NCI-H1436 (cell line): ENCODE measurements at places on chromosomes 6 and 20.

DNA sequence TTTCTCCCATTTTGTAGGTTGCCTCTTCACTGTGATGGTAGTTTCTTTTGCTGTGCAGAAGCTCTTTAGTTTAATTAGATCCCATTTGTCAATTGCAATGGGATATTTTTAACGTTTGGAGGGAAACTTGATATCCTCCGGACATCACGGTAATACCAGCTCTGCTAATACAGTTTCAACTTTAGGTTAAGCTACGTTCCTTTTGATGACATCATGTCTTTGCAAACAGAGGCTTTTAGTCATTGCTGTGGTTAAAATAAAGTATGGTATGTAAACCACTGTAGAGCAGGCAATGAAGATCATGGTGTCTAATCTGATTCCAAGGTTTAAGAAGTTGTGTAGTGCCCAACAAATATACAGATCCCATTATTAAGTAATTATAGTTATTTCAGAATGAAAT is 168.0 kb upstream of the CHD6 start:
- DNase-seq: no peak

DNA sequence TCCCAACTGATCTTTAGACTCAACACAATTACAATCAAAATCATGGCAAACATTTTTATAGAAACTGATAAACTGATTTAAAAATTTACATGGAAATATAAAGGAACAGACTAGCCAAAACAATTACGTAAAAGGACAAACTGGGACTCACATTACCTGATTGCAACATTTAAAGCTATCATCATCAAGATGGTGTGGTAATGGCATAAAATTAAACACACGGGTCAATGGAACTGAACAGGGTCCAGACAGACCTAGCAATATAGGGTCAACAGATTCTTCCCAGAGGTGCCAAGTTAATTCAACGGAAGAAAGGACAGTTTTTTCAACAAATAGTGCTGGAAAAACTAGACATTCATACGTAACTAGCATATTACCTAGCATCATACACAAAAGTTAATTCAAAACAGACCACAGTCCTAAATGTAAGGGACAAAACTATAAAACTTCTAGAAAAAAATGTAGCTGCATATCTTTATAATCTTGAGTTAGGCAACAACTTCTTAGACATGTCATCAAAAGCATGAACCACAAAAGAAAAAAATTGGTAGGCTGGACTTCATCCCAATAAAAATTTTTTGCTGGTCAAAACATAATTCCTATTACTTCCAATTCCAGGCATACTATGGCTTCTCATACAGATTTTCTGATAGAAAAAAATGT is 147.4 kb upstream of the BEND6 start:
- no peak for DNase-seq

DNA sequence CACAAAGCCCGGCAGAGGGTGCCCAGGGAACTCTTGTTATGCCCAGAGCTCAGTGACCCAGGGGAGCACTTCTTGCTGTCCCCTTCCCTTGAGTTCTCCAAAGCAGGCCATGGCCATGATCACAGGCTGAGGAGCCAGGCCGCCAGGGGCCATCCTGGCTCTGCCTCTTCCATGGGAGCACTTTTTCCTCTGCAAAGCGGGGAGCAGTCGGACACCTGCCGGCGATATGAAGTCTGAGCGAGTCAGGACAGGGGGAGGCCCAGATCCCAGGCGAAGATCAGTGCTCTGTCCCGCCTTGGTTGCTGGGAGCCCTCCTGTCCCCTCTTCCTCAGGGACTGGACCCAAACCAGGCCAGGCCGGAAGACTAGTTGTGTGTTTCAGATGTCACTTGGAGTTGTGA is 67.9 kb downstream of the TCP11 start:
- DNase-seq: no peak

GRCh38 chr6:36285797-36286196 is 15.9 kb downstream of the PNPLA1 start:
- no peak for DNase-seq

DNA sequence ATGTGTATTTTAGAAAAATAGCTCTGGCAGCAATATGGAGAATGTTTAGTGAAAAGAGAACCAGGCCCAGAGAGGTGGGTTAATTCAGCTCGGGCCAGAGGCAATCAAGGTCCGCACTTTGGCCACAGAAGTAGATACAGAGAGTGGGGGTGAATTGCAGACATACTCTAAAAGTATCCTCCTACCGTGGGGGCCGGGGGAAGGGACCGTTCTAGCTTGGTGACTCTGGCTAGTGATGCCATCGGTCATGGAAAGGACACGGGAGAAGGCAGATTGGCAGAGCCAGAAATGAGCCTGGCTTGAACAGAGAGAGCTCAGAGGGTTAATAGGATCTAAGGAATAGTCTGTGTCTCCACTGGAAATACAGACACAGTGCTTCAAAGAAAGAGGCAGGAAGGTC is 173.1 kb downstream of the MTHFD1L start:
- DNase-seq: no peak

DNA sequence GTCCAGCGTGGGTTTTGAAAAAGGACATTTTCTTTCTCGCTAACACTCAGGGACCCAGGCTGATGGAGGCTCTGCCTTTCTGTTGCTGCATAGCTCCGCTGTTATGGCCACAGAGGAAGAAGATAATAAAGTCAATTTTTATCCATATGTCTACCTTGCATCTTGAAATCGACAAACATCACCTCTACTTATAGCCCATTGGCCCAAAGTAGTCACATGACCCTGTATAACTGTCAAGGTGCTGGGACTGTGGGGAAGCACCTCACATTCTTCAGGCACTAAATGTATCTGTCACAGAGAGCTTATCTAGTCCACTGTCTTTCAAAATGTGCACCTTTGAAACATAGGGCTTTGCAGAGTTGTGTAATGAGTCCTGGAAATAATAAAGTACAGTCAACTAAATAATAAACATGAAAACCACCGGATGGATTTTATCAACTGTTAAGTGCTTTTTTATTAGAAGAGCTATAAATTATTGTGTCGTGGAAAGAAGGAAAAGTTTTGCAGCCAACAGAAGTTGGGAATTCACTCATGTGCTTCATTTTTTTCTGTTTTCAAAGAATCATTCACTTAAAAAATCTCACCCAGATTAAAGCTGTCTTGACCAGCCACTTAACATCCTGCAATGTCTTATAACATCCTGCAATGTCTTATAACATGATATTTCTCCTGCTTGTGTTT is 47.7 kb upstream of the RCAN2 start:
- no peak for DNase-seq

DNA sequence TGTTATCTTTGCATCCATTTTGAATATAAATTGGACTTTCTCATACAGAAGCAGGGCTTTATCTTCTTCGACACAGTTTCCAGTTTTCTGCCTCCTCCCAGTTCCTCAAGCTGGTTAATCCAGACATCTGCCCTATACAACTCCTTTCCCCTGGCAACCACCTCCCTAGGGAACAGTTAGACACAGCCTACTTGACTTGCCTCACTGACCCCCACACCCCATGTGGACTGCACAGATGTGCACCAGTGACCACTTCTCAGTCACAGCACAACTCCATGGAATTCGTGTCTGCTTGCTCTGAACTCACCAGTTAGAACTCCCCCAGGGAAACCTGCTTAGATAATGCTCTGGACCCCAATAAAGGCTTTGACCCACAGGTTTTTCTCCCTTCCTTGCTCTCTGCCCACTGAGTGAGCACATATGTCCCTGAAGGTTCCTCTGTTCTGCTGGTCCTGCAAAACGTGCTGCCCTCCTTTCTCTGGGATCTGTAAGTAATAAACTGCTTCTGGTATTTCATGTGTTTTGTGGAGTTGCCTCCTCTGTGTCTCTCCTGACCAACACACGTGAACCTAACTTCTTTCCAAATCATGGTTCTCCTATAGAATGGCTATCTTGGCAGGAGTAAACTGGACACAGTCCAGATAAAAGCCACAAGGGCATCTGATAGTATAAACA is 351.2 kb downstream of the CD83 start:
- no peak for DNase-seq

DNA sequence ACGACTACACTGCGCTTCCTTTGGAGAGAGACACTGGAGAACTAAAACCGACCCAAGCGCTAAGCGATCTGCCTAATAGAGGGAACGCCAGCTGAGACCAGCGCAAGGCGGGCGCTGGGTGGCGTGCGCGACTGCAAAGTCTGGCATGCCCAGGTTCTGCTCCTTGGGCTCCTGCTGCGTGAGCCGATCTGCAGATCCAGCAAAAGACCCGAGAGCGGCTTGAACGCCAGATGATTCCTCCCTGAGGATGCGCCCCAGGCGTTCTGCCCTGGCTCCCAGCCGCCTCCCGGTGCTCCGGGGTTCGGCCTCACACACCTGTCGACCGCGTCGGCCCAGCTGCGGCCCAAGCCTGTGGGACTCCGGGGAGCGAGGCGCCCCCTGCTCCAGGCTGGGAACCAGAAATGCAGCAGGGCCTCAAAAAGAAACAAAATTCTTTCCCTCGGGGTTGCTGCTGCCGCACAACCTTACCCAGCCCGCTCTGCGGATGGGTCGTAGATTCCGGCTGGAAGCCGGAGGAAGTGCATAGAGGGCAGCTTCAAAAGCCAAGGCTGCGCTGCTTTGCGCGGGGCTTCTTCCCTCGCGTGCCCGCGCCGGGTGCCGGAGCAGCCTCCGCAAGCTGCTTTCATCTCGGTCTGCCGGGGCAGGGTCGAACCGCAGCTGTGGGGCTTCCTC is 17.9 kb upstream of the PRDM13 start:
- DNase-seq: peak; percentile 89

DNA sequence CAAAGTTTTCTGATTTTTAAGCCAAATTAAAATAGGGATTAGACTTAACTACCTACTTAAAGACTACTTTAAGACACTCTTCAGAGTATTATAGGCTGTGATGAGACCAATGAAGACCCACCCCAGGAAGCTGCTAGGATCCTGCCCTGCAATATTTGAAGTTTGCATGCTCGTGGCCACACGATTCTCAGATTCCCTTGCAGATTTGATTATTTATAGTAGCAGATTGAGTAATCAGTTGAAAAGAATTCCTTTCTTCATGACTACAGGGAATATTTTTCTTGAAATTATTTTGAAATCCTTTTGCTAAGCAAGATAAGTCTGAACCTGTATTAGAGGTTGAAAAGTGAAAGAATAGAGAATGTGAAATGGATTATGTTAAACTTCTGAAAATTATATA is 122.3 kb downstream of the B3GAT2 start:
- no peak for DNase-seq

DNA sequence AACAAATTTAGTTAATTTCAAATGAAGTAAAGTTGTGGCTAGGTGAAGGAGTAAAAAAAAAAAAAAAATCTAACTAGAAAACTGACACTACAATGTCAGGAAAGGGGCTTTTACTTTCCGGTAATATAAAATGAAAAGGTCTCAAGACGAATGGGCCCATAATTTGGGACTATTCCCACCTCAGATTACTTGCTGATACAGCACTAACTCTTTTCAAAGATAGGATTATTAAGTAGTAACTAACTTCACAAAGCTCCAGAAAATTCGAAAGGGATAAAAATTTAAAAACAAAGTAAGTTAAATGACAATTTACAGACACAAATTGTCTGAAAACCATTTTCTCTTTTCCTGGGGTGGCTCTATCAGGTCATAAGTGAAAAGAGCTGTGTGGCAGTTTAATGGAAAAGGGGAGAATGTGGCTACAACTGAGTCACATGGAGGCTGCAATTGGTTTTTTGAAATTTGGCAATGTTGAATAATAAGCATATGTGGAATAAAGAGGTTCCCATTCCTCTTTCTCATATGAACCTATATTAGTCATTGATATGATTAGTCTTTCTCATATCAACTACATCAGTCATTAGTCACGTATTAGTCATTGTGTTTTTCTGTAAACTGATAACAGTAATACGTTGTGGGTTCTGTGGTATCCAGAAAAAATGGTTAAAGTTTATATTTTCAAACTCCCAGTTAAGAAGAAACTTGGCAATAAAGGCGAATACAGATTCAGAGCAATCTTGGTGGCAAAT is 78.0 kb downstream of the RWDD2A start:
- no peak for DNase-seq

DNA sequence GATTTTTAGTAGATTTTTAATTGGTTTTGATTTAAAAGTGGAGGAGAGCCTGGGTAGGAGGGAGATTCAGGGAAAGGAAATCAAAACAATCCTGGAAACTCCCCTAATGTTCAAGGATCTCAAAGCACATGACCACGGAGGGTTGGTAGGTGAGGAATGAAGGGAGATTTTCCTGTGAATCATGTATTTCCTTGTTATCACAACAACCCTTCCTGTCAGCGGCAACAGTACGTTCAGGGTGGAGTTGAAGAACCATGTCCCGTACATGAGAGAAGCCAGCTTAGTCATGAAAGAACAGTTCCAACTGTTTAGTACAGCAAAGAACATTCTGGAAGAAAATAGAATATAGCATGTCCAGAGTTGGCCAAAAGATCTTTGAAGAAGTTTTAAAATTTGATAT is 79.4 kb upstream of the SCAF8 start:
- DNase-seq: no peak

- DNase-seq: no peak
These were observed 26.8 kb upstream of the PRDM1 start for GRCh38 chr6:106059331-106059730.

DNA sequence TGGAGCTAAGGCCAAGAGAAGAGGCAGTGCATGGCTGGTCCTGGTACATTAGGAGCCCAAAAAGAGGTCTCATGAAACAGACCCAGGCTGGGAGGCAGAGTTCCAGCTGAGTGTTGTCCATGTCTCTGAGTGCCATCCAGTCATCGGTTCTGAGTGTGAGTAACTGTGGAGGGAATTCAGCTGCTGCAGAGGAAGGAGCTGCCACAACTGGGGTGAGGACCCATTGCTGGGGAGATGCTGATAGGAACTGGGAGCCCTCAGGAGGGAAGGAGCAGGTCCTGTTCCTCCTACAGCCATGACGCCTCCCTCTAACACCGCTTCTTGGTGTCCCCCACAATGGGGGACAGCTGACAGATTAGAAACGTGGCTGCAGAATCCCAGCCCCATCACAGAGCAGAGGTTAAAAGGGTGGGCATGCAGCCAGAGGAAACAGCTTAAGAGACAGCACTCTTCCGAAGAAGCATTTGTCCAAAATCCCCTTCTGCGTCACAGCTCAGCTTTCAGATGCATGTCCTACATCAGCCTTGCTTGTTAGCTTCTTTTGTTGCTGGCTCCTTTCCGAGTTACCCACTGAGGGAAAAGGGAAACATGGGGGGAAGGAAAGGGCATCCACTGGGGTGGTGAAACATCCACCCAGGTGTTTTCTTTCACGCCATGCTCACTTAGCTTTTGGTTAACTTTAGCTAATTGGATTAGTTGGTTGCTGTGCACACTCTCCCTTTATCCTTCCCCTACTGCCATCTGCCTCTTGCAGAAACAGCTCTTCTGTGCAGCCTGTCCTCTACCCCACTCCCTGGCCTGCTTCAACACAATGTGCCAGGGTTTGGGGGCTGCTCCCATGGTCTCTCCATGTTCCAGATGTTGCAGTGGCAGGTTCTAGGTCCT is 239.2 kb downstream of the SYNDIG1 start:
- no peak for DNase-seq

- DNase-seq: no peak
These were observed 10.5 kb upstream of the RNF8 start for GRCh38 chr6:37343248-37343647.

DNA sequence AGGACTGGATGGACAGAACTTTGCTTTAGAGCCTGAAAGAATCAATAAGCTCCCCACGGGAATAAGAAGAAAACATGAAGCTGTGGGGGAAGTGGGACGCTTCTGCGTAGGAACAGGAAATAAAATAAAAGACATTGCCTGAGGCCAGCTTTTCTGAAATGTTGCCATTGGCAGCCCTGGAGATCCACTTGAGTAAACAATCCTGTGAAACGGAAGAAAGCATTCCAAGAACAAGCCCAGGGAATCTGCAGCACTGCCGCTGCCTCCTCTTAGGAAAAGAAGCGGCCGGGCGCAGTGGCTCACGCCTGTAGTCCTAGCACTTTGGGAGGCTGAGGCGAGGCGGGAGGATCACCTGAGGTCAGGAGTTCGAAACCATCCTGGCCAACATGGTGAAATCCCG is 182.3 kb upstream of the RALGAPA2 start:
- DNase-seq: no peak

- DNase-seq: no peak
These were observed 82.6 kb downstream of the PRSS35 start for GRCh38 chr6:83594941-83595340.
